Glomerular endothelial cell (primary cell): ENCODE measurements at places on chromosomes 2 and 18. TPM values are rescaled to one million over a fixed set of nuclear protein-coding genes. Genes with fewer than 3 reads are reported as not detected.
A peak's percentile ranks its signal among the peaks of the same experiment; 100 is the strongest.

Gene RESP18
- total RNA-seq, result not detected in 2 replicates

Gene LIPG
- total RNA-seq, result 123 and 185 TPM in 2 replicates

- no peak for DNase-seq
Observed at GRCh38 chr2:85409845-85410583, at the start of gene CAPG. TSS of gene CAPG (minus strand) at chr2:85410366. CDS start at chr2:85402145, 8,221 bp downstream.

GRCh38 chr2:160142472-160142871 lies 57.6 kb downstream of the ITGB6 start:
- DNase-seq, result no peak

- no peak for DNase-seq
Observed at GRCh38 chr2:7829241-7829640, 852.6 kb upstream of the ID2 start.

GRCh38 chr18:53796040-53796729 lies 428.3 kb downstream of the MBD2 start:
- no peak for DNase-seq

DNA sequence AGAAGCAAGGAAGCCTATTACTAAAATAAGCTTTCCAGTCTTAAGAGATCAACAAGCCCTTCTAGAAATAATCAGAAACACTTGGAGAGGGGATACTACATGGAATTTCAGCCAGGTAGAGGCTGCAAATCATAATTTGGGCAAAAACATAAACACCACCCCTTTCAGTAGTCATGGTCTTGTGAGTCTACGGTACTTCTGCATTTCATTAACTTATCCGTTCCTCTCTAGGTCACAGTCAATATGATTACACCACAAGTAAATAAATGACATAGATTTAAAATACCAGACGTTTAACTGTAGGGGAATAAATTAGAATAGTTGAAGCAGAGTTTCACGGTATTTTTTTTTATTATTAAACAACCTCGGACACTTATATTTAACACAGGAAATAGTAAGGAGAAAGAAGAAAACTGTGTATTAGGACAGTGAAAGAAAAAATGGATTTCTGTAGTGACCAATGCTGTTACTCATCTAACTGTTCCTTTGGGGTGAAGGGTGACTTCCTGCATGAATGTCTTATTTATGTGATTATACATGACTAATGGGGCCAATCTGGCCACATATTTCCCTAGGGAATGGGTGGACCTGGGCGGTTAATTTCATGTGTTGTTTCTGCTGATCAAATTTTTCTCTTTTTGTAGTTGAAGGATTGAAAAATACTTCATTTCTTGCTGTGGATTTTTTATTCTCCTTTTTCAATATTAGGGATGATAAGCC lies 456.6 kb upstream of the UBE2E3 start:
- peak; percentile 52 for DNase-seq
